ENCODE measurements at places on chromosomes 16 and 17.
A peak's percentile ranks its signal among the peaks of the same experiment; 100 is the strongest.

GRCh38 chr16:14486520-14487303, 143.3 kb downstream of the PARN start:
- no peak for DNase-seq

GRCh38 chr17:63698381-63698885, 1.5 kb downstream of the LIMD2 start:
- DNase-seq, result peak; percentile 34

GRCh38 chr16:88619859-88620815, 18.2 kb upstream of the IL17C start:
- DNase-seq, result peak; percentile 64

- DNase-seq, result no peak
Measured at GRCh38 chr16:21033264-21033663, 117.4 kb downstream of the DNAH3 start.

- DNase-seq, result no peak
Measured at GRCh38 chr16:83989300-83989699, 21.3 kb downstream of the NECAB2 start.

DNA sequence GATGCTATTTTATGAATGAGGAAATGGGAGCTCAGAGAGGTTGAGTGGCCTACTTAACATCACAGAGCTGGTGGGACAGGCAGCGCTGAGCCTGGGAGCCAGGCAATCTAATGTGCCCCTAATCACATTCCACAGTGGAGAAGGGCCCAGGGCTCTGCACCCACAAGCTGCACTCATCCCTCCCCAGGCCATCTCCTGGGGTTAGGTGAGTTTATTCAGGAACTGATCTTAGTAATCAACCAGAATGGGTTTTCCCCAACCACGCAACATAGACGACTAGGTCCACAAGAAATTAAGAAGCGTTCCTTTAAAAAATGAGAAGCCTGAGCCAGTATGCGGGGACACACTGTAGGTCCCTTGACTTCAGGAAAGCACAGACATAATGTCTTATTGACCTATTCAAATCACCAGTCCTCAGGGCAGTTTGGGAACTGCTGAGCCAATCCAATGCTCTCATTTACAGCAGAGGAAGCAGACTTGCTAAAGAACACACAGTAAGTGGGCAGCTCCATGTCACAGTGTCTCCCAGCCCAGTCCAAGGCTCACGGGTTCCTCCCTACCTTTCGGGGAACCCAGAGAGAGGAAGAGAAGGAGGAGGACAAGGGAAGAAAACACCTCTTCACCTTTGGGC, 2.3 kb downstream of the MPP3 start:
- peak; percentile 10 for DNase-seq

DNA sequence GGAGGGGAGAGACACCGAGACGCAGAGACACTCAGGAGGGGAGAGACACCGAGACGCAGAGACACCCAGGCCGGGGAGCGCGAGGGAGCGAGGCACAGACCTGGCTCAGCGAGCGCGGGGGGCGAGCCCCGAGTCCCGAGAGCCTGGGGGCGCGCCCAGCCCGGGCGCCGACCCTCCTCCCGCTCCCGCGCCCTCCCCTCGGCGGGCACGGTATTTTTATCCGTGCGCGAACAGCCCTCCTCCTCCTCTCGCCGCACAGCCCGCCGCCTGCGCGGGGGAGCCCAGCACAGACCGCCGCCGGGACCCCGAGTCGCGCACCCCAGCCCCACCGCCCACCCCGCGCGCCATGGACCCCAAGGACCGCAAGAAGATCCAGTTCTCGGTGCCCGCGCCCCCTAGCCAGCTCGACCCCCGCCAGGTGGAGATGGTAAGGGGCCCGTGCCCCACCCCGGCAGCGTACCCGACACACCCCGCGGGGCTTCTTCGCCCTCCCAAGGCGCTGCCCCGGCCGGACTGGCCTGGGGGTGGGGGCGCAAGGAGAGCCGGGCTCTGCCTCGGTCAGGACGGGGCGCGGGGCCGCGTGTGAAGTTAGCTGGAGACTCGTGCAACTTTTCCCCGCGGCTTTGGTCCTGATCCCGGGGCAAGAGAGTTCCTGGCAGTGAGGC, 427 bp downstream of the PPP1R1B start:
- no peak for DNase-seq

GRCh38 chr17:71334048-71334751, 786.6 kb upstream of the SOX9 start:
- DNase-seq, result no peak

- DNase-seq, result no peak
Measured at GRCh38 chr16:73434621-73435020, 386.7 kb upstream of the ZFHX3 start.

DNA sequence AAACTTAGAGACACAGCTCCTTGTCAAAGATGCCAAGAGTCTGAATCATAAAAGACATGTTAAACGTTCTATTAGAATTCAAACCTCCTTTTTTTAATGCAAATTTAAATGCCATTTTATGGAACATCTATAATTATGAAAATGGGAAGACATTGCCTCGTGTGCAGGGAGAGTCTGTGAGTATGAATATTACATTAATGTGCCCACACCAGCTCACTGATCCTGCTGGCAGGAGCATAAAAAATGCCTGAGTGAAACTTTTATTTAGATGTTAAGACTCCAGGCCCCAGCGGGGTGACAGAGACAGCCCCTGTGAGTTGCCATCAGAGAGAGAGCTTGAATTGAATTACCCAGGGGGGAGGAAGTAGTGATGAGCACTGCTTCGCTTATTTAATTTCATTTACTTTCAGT, 84.8 kb downstream of the SNX11 start:
- no peak for DNase-seq

- no peak for DNase-seq
Measured at GRCh38 chr16:3007059-3007956, 5.4 kb upstream of the CLDN9 start.

- no peak for DNase-seq
Measured at GRCh38 chr17:17246879-17247278, 9.9 kb upstream of the FLCN start.

- no peak for DNase-seq
Measured at GRCh38 chr16:24863582-24864437, 18.0 kb downstream of the SLC5A11 start.

- DNase-seq, result no peak
Measured at GRCh38 chr16:85236818-85237150, 124.5 kb upstream of the CIBAR2 start.

DNA sequence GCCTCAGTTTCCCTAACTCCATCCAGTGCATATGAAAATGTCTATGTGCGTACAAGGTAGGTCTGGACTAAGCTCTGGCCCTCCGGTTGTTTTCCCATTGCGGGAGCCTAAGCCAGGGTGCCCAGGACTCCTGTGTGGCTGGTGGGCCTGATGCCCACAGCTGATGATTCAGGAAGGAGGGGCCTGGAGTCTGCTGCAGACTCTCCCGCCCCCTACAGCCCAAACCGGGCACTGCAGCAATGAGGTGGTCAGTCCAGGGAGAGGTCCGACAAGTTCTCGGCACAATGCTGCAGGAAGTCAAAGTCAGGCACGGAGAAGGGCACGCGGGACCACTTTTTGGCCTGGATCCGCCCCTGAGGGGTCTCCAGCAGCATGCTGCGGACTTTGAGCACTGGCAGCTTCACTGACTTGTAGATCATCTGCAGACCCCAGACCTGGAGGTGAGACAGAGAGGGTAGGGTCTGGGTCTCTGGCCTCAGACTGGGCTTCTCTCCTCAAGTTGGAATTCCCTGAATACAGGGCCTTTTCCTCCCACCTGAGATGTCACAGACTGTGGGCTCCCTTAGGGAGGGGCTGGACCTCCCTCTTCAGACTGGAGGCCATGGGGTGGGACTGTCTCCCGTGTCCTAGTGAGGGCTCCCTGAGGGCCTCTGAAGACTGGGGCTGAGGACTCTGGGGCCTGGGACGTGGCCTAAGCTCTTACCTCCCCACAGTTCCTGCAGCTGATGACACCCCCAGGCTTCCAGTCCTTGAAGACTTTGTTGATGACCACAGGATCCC, 3.4 kb upstream of the ZNF385C start:
- DNase-seq, result peak; percentile 70

DNA sequence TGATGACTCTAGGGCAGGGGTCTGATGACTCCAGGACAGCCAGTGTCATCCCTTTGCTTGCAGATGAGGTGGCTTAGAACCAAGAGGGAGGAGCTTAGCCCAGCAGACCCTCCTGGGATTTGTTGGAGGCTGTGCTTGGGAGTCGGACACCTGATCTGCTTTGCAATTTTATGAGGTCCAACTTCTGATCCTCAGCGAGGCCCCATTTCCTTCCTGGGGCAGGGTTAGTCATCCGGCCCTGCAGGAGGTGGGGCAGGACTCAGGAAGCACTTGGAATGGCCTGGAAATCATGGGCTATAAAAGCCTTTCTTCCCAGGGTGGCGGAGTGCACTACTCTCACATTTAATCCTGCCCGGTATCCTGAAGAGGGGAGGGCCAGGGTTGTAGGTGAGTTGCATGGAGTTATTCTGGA, 168.5 kb downstream of the MSI2 start:
- DNase-seq, result no peak

DNA sequence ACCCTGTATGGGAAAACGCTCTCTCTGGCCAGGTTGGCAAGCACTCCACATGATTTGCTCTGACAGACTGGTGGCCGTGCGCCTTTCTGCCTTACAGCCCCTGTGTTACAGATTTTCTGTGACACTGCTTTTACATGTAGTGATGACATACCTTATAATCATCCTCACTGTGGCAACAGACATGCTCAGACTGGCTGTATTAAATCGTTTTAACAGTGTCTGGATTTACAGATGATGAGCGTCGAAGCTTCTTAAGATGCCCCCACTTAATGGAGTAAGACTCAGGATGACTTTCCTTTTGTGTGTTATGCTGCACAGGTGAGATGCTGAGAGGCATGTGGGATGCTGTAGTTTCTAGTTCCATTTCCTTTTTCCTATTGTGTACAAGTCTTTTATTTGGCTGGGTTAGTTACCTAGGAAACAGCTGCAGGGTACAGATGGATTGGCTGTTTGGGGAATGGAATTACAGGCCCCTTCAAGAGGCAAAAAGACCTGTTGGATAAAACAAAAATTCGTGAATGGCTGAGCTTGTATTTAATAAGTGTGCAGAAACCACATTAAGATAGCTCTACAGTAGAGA, 20.9 kb upstream of the VWA3A start:
- DNase-seq, result no peak

DNA sequence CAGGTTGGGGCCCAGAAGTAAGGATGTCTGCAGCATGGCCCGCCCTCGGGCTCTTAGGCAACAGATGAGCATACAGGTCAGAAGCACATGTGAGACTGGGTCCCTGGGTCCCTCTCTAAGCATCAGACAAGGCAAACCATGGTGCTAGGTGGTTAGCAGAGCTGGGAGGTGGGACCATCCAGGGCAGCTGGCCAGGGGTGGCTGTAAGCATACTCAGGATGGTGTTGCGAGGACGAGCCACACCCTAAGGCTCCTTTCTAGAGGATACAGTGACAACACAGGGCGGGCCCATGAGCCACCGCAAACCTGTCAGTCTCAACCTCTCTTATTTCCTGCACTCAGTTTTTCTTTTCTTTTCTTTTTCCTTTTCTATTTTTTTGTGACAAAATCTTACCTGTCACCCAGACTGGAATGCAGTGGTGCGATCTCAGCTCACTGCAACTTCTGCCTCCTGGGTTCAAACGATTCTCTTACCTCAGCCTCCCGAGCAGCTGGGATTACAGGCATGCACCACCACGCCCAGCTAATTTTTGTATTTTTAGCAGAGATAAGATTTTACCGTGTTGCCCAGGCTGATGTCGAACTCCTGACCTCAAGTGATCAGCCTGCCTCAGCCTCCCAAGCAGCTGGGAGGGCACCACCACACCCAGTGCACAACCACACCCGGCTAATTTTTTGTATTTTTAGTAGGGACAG, 3.6 kb downstream of the FA2H start:
- DNase-seq, result no peak

DNA sequence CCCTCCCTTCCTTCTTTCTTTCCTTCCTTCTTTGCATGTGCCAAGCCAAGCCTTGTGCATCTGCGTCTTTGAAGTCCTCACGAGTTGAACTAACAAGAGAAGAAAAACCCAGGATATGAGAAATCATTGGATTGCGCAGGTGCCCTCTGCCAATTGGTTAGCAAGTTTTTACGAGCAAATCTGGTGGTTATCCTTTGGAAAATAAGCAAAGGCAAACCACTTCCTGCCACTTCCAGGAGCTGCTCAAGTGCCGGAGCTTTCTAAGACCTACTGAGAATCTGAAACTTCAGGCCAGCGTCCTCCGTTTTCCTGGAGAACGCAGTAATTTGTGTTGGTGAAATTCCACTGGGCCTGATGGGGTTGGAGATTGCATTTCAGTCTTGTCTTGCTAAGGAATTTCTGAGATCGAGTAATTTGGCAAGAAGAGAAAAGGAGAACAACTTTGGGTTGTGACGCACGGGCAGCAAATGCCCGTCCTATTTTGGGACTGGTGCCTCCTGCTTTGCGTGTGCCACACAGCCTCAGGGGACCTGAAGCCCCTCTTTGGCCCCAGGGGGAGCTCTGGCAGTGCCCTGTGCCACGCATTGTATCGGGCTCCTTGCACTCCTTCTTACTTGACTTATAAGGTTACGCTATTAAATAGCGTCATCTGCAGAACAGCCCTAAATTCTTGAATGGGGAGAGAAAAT, 56.4 kb downstream of the CMIP start:
- no peak for DNase-seq

- peak; percentile 79 for DNase-seq
Measured at GRCh38 chr17:17663160-17664063, 17.8 kb upstream of the RAI1 start.

- no peak for DNase-seq
Measured at GRCh38 chr16:2769100-2769529, 8.0 kb downstream of the ELOB start.

DNA sequence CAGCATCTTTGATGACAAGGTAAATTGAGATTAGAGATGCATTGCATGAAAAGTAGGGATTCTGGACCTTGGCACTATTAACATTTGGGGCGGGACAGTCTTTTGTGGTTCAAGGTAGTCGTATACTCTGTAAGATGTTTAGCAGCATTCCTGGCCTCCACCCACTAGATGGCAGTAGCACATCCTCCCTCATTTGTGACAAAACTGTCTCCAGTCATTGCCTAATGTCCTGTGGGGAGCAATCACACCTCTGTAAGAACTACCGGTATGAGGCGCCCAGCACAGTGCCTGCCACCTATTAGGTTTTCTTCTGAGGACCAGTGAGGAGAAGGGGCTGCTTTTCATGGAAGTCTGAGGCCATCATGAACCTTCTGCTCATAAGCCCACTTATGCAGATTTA, 180.8 kb downstream of the RBFOX1 start:
- DNase-seq, result no peak

GRCh38 chr16:85908889-85909589, 10.1 kb downstream of the IRF8 start:
- DNase-seq, result no peak

DNA sequence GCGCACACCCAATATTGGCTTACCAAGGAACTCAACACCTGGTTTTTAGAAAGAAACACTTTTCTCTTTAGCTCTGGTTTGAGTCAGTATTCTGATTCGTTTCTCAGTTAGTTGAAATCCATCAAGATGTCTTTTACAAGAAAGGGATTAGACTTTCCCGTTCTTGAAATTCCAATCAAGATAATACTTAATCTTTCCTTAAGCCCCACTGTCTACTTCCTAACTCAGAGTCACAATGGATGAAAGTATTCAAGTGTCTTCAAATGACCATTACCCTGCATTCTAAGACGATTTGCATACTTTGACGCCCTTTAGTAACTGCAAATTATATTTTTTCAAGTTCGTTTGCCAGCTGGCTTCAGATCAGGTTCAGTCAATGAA, 189.8 kb downstream of the USP22 start:
- no peak for DNase-seq
